ENCODE measurements at places on chromosomes 3 and 15.

GRCh38 chr3:160796813-160797164 lies 40.8 kb downstream of the PPM1L start:
- no peak for DNase-seq

DNA sequence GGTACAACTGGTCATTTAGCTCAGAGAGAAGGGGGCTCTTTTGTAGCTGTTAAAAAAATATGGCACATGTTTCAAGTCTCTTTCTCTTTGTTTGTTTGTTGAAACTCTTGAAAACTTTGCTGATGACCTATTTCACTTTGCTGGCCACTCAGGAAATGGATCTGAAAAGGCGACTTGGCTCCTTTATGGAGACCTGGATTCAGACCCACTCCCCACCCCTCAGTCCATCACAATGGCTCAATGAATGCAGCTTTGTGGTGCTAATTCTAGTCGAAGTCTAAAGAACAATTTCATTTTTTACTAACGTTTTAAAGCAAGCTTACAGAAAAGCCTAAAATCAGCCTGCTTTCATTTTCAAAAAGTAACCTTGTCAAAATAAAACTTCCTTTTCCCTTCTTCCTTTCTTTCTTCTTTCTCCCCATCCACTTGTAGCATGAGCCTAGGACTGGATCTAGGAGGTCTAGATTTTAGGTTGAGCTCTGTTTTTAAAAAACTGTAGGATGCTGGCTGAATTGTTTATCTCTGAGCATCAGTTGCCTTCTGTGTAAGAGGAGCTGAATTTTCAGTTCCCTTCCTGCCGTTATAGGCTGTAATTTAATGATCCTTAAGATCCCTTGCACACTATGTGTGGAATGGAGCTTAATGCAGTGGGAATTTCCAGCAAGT lies 165.5 kb upstream of the FEZF2 start:
- no peak for DNase-seq

GRCh38 chr3:178665747-178666146 lies 129.5 kb downstream of the KCNMB2 start:
- no peak for DNase-seq

GRCh38 chr3:14703791-14704190 lies 28.9 kb downstream of the C3orf20 start:
- DNase-seq, result no peak

- no peak for DNase-seq
These were observed 268.8 kb downstream of the ZBTB20 start for GRCh38 chr3:114878114-114878839.

- DNase-seq, result no peak
These were observed 47.5 kb upstream of the TM4SF1 start for GRCh38 chr3:149424918-149425317.

DNA sequence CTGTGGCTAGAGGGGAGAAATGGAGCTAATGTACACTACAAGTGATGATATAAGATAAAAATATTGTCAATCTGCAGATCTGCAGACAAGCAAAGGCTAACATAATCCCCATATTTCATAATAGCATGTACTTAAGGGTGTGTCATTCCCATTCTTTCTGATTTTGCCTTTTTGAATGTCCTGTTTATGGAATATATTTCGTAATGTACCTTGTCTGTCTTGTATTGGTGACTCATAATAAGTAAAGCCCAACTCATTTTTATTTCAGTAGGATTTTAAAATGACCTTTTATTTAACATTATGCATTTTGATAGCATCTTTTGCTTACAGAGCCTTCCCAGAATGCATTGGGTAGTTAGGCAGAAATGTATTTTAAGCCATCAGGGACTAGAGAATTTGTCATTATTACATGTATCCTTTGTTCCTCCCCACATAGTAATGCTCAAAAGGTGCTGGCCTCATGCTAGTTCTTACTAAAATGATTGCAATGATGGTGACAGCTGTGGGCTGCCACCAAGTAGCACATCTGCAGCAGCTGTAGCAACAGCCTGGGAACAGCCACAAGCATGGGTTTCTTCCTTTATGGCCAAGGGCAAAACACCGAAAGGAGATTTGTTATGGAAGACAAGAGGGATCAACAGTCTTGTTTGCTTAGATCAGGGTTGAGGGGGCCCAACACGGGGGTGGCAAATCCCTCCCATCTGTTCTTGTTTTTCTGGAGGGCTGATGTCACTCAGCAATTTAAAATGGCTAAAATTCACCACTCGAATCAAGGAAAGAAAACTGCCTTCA lies 188.5 kb downstream of the CADPS start:
- DNase-seq, result no peak

DNA sequence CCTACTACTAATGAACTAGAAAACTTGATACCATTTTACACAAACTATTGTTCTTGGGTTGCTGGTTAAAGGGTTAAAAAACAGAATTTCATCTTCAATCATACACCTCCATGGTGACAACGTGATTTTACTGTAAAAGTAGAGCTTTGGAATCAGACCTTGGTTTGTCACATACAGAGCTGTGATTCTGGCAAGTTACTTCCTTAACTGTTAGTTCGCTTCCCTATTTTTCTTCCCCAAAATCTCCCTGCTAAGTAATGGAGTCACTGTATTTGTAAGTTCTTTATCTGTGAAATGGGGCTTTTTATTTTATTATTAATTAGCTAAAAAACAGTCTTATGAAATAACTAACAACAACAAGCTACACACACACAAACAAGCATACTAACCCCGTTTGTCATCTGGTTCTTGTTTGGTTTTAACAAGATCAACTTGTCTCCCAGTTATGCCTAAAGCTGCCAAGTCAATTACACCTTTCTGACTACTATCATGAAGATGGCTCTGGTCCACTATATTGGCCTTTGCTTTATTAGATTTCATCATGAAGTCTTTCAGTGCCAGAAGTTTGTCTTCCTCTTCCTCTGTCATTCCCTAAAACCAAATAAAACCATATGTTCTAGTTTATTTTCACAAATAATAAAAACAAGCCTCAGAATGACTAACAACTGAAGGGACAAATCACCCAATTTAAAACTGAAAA lies 38.6 kb downstream of the PIK3R4 start:
- no peak for DNase-seq
